ENCODE measurements at places on chromosomes 6 and 20. TPM values are rescaled to one million over a fixed set of nuclear protein-coding genes. Genes with fewer than 3 reads are reported as not detected.

MDFI gene
- polyA plus RNA-seq, result 70.3 TPM

GPSM3 gene
- 4.0 TPM for polyA plus RNA-seq

CYP21A2 gene
- polyA plus RNA-seq, result 0.47 TPM

ULBP2 gene
- 5.4 TPM for polyA plus RNA-seq

SGK2 gene
- polyA plus RNA-seq, result 0.73 TPM

AP5S1 gene
- polyA plus RNA-seq, result 4.6 TPM

ADGRF1 gene
- polyA plus RNA-seq, result 25.5 TPM

SYCP2 gene
- polyA plus RNA-seq, result 1.1 TPM

CALHM6 gene
- 2.9 TPM for polyA plus RNA-seq

RSPO3 gene
- polyA plus RNA-seq, result 1.9 TPM

DNAAF9 gene
- 3.6 TPM for polyA plus RNA-seq

HSPA1L gene
- 0.42 TPM for polyA plus RNA-seq

GABRR2 gene
- polyA plus RNA-seq, result 0.12 TPM
